ENCODE measurements at places on chromosomes 5 and 9. TPM values are rescaled to one million over a fixed set of nuclear protein-coding genes. Genes with fewer than 3 reads are reported as not detected.

MACROH2A1 gene
- total RNA-seq, result 85.9 TPM

PLEKHG4B gene
- total RNA-seq, result 51.4 TPM

DNA sequence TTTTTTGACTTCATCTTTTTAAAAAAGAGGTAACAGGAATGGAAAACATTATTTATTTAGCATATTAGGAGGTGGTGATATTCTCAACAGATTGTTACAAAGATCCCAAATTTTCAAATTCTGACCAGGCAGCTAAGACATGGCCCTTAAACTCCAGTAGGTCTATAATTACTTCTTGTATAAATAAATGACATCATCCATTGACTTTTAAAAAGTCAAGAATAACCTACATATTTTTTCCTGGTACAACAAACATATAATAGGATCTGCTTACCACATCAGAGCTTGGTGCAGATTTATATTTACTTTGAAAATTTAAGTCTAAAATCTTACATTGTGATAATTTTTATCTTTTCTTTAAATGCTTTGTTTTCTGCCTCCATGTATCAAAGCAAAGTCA lies 92.2 kb upstream of the TRPM3 start:
- no peak for DNase-seq

DNA sequence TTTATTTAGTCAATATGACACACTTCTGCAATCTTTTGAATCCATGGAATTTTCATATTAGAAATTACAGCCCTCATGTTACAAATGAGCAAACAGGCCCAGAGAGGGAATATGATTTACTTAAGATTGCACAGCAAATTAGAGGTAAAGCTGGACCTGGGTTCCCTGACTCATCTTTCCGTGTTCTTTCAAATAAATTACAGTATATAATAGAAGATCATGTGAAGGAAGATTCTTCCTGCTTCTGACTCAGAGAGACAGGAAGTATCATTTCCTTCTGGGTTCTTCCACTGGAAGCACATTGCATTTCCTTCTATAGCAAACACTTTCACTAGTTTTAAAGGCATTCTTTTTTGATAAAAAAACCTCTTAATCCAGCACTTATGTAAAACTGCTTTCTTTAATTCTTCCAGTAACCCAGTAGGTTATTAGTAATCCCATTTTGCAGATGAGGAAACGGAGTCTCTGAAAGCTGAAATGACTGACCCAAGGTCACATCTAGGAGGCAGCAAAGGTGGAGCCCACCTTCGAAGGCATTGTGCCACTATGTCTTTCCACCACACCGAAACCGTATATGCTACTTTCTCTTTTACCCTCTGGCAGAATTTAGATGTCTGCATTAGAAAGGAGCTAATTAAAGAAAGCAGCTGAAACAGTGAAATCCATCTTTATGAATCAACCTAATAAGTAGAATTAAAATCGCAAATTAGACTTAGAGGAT lies 566.7 kb upstream of the KLF4 start:
- DNase-seq, result no peak
